ENCODE measurements at places on chromosomes 4 and X.

DNA sequence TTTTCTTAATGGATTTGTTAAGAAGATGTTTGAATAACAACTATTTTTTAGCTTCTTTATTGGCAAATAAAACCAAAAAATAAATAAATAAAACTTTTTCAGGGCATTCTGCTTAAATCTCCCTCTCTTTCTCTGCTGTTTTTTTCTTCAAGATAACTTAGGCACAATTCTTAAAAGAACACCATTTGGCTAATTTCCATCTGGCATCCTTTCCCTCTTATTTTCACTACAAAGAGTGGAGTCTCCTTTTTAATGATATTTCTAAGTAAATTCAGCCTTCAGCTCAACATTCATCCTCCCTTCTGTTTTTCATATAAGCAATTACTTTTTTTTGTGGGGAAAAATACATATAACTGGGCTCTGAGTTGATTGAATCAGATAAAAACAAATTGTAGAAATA is 88.1 kb downstream of the PCDH7 start:
- no peak for DNase-seq

DNA sequence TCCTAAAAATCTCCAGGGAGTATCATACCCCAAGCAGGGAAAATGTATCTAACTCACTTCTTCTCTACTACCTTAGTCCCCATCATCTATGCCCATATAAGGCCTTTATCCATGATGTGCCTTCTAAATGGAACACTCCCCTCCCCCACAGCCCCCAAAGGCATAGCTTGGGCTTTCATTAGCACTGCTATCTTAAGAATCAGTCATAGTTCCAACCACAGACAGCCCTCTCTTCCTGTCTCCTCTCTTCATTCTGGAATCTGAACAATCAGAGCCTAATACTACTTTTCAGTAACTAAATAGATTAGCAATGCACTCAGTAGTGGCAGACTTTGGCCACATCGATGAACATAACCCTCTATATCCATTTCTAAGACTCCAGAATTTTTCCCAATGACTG is 313.2 kb upstream of the DKK2 start:
- no peak for DNase-seq

- no peak for DNase-seq
Measured at GRCh38 chr4:165583341-165583740, 204.5 kb downstream of the CPE start.

DNA sequence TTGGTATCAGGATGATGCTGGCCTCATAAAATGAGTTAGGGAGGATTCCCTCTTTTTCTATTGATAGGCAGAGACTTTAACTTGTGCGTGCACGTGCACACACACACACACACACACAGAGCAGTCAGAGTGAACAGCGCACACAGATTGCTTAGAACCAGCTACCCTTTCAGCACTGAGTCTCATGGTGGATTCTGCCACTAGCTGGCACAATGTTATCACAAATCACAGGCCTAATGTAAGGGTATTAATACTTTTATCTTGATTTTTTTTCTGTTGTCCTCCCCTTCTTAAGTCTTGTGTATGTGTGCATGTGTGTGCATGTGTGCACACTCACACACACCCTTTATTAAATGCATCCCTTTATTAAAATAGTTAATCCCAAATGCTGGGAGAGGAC is 53.2 kb downstream of the HADH start:
- DNase-seq, result no peak

GRCh38 chr4:15078682-15079642 is 76.7 kb downstream of the CPEB2 start:
- no peak for DNase-seq

GRCh38 chr4:154999950-155000578 is 208.4 kb upstream of the NPY2R start:
- DNase-seq, result no peak

- peak; percentile 34 for DNase-seq
Measured at GRCh38 chr4:102825261-102826091, 1.9 kb downstream of the UBE2D3 start.

GRCh38 chrX:4754878-4755604 is 1041.6 kb upstream of the PRKX start:
- DNase-seq, result no peak

- no peak for DNase-seq
Measured at GRCh38 chrX:106247162-106247561, 79.1 kb downstream of the PWWP3B start.

DNA sequence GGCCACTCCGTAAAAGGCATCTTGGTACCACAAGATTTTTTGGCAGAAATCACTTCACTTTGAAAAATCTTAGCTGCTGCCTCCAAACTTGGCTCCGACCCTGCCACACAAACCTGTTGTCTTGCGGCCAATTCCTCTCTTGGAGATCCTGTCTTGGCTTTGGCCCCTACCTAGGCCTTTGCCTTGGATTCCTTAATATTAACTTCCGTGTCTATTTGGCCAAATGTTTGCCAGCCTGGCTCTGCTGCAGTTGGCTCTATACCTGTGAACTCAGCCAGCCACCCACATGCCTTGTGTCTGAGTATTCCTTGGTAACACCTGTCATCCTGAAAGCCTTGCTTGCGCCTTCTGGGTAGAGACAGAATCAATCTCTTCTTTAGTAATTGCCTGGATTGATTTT is 12.5 kb downstream of the GRXCR1 start:
- DNase-seq, result no peak

DNA sequence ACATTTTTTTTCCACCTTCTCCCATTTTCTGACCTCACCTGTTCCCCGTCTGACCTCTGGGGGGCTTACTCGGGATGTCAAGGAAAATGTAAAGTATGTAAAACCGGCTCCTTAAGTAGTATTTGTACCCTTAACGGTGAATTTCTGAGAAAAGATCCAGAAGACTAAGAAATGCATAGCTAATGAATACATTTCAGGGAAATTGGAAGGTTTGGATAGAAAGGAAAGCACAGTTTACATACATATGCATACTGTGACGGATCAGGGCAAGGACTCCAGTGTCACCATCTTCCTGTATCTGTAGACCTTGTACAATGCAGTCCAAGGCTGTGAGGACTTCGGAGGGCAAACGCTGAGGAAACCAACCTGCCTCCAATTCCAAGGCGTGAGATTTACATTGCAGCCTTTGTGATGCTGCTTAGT is 2185.9 kb upstream of the TENM3 start:
- no peak for DNase-seq

- DNase-seq, result no peak
Measured at GRCh38 chrX:68832101-68832416, 3.2 kb downstream of the EFNB1 start.

- no peak for DNase-seq
Measured at GRCh38 chr4:8472689-8473197, 32.2 kb downstream of the TRMT44 start.

GRCh38 chr4:47612116-47613023 is 127.3 kb downstream of the ATP10D start:
- DNase-seq, result no peak

- no peak for DNase-seq
Measured at GRCh38 chr4:21680326-21680898, 268.2 kb downstream of the KCNIP4 start.

DNA sequence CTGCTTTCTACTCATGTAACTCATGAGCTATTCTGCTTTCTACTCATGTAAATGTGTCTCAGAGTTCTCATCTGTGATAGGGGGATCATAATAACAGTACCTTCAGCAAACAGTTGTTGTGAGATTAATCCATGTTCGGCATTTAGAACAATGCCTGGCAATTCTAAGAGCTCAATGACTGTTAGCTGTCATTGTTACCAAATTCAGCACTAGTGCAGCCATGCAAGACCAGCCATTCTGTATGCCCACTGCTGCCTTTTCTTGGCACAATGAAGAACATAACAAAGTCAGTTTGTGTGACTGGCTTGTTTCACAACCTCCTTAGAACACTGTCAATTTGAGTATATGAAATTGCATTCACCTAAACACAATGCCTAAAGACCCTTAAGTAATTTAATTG is 163.2 kb downstream of the ANK2 start:
- DNase-seq, result no peak

DNA sequence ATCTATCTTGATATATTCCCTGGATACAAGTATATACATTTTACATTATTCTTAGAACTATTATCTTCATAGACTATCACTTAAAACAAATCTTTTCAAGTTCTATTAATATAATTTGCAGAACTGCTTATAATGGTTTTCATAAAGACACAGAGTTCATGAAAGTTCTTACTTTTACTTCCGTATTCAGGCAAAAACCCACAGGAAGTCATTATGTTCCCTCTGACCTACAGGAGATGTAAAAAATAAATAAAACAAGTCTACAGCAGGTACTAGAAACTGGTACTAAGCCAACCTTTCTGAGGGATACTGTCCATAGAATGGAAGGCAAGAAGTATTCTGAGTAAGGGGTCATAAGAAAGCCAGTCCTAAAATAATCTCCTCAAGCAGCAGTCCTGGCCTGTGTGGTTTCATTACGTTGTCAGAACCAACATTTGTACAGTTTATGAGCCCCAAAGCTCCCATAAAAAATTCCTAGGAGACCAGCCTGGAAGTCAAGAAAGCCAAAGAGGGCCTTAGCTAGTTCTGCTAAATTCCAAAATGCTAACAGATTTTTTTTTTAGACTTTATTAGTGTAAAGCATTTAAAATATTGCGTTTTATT is 68.6 kb downstream of the CAMK2D start:
- DNase-seq, result no peak

DNA sequence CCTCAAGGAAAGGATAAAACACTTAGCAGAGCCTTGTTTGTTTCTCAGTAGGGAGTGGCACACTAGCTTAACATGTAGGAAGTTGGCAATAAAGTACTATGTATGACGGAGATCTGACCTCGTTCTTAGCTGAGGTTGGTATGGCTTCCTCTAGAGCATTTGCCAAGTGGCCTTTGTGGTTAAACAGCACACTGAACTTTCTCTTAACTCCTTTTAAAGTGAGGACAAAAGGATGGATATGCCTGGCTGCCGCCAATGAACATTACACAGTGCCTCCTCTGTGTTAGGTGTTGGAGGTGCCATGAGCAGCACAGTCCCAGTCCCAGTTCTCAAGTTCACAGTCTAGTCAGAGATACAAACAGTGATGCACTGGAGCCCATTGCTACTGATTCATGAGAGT is 54.4 kb downstream of the VGLL1 start:
- DNase-seq, result no peak

All from activated CD4-positive, alpha-beta T cell treated with anti-CD3 and anti-CD28 coated beads, Interleukin-2, amount 50 U/mL, for 24 hours (primary cell).